ENCODE measurements at places on chromosomes 16 and 17.

DNA sequence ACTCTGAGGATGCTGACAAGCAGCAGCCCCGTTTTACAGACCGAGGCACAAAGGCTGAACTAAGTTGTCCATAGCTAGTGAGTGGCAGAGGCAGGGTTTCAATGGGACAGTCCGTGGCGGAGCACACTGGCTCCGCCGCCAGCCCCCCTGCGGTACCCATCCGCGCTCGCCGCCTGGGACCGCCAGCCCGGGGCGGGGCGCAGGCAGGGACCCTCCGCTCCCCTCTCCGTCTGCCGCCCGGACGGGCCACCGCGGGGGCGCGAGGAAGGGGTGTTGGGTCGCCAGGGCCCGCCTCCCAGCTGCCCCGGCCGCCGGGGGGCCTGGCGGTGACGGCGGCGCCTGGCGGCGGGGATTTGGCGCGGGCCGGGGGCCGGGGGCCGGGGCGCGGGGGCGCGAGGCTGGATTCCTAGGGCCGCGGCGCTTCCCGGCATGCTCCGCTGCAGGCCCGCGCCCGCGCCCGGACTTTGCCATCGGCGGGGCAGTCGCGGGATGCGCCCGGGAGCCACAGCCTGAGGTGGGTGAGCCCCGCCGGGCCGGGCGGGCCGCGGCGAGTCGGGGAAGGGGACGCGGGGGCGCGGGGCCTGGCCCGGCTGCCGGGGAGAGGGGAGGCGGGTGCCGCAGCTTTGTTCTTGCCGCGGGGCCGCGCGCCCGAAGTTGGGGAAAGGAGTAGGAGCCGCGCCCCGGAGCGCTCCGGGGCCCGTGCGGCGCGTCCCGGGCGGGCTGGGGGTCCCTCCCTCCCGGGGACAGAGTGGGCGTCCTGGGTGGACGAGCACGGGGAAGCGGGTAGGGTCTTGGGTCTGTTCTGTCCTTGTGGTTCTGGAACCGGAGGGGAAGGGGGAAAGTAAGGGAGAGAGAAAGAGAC, at the start of gene TMEM98:
Gene TMEM98, plus strand, starts transcription at position 430 of the 862 bp plus-strand sequence. CDS start 3,376 bp downstream, outside the sequence.
- no peak for DNase-seq

DNA sequence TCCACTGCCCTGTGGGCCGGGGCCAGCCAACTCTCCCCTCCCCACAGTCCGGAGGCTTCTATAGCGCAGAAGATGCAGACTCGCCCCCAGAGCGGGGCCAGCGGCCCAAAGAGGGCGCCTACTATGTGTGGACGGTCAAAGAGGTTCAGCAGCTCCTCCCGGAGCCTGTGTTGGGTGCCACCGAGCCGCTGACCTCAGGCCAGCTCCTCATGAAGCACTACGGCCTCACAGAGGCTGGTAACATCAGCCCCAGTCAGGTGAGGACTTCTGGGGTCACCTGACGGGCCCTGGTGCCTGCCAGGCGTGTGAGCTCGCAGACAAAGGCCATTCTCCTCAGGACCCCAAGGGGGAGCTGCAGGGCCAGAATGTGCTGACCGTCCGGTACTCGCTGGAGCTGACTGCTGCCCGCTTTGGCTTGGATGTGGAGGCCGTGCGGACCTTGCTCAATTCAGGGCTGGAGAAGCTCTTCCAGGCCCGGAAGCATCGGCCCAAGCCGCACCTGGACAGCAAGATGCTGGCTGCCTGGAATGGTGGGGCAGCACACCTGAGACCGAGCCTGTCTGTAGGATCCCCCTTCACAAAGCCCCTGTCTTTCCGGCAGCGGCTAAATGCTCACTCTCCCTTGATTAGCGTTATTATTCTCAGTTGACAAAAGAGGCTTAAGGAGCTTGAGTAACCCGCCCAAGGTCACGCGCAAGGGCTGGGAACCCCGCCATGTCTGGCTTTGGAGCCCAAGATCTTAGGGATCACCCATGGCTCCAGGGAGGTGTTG, 3.9 kb downstream of the SPATA20 start:
- DNase-seq, result no peak

GRCh38 chr17:76111956-76112355, 8.4 kb upstream of the EXOC7 start:
- no peak for DNase-seq

DNA sequence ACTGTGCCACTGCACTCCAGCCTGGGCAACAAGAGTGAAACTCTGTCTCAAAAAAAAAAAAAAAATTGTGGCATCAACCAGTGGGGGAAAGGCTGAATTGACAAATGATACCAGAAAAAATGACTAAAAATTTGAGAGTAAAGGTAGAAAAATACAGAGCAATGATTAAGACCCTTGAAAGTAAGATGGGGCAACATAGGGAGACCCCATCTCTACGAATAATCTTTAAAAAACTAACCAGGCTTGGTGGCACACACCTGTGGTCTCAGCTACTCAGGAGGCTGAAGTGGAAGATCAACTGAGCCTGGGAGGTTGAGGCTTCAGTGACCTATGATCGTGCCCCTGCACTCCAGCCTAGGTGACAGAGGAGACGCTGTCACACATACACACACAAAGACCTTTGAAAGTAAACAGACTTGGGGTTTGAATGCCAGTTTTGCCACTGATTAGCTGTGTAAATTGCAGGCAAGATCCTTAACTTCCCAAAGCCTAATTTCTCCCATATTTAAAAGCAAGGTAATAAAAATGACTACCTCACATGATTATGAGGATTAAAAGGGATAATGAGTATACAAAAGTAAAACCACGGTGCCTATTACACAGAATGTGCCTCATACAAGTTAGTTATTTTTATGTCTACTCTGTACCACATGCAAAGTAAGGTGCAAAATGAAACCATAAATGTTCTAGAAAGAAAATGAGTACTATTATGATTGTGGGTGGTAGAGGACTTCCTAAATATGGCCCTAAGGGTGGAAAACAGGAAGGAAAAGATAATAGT, 21.7 kb upstream of the PAFAH1B1 start:
- no peak for DNase-seq

GRCh38 chr16:57500578-57501111, 14.4 kb upstream of the DOK4 start:
- DNase-seq, result no peak

- DNase-seq, result no peak
Observed at GRCh38 chr17:82687871-82688270, 10.6 kb downstream of the RAB40B start.

GRCh38 chr16:84340325-84341040, 27.9 kb upstream of the ATP2C2 start:
- DNase-seq, result no peak

GRCh38 chr17:48577330-48577945, 712 bp downstream of the HOXB4 start:
- no peak for DNase-seq

DNA sequence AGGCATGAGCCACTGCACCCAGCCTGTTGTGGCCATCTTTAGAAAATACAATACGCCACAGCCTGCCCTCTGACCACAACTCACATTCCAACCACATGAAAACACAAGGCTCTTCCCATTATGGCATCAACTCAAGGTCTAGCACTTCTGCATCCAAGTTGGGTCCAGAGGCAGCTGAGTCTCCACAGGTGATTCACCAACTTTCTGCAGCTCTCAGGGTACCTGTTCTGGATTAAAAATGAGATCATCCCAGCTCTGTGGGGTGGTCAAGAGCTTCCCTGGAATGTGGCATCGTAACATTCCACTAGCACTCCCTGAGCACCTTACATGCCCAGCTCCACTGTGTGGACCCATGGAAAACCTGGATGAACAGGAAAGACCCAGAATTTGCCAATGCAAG, 9.9 kb upstream of the GUCY2D start:
- DNase-seq, result no peak

GRCh38 chr17:62688398-62689160, 61.1 kb downstream of the MRC2 start:
- DNase-seq, result no peak

- no peak for DNase-seq
Observed at GRCh38 chr16:11143372-11144035, 112.5 kb downstream of the SOCS1 start.

DNA sequence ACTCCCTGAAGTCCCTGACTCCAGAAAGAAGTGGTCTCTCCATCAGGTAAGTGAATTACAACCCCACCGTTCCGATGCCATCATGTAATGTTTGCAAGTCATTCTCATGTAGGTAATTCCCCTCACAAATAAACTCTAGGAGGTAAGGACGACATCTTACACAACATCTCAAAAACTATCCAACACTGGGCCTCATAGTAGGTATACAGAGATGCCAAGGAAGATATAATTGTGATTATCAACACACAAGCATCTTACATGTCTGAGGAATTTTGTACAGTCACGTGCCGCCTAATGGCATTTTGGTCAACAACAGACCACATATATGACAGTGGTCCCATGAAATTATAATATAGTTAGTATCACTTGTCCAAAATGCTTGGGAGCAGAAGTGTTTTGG, 7.4 kb downstream of the GCSH start:
- DNase-seq, result no peak

- DNase-seq, result no peak
Observed at GRCh38 chr17:72782985-72783701, 309.3 kb downstream of the SLC39A11 start.

- no peak for DNase-seq
Observed at GRCh38 chr16:10086620-10087019, 95.6 kb downstream of the GRIN2A start.

GRCh38 chr17:14950216-14950615, 314.9 kb downstream of the PMP22 start:
- no peak for DNase-seq

- DNase-seq, result peak; percentile 54
Observed at GRCh38 chr17:48804936-48805411, 12.1 kb downstream of the TTLL6 start.

GRCh38 chr16:90081606-90081970, 4.5 kb upstream of the PRDM7 start:
- no peak for DNase-seq

- no peak for DNase-seq
Observed at GRCh38 chr17:1414001-1414574, 14.1 kb upstream of the YWHAE start.

DNA sequence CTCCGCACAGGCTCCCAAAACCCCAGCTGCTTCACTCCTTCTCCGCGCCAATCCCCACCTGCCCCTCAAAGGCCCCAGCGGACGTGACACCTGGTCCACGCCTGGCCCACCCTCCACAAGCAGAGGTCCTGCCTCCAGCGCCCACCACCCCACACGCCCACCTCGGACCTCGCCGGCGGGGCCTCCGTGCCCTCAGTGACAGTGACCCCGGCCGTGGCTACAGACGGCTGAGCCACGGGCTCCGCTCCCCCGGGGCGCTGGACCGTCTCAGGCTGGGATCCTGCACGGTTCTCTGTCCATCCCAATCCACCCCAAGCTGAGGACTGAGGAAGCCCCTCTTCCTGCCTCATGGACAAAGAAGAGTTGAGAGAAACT, 25.1 kb downstream of the PIEZO1 start:
- no peak for DNase-seq

GRCh38 chr17:71313866-71314265, 807.0 kb upstream of the SOX9 start:
- no peak for DNase-seq

GRCh38 chr17:29005936-29006511, at the start of gene SEZ6:
Gene SEZ6, minus strand, starts transcription at chr17:29006033. Its CDS starts 164 bp downstream, at chr17:29005869.
- peak; percentile 48 for DNase-seq

- no peak for DNase-seq
Observed at GRCh38 chr16:81817789-81818567, 38.9 kb downstream of the PLCG2 start.

DNA sequence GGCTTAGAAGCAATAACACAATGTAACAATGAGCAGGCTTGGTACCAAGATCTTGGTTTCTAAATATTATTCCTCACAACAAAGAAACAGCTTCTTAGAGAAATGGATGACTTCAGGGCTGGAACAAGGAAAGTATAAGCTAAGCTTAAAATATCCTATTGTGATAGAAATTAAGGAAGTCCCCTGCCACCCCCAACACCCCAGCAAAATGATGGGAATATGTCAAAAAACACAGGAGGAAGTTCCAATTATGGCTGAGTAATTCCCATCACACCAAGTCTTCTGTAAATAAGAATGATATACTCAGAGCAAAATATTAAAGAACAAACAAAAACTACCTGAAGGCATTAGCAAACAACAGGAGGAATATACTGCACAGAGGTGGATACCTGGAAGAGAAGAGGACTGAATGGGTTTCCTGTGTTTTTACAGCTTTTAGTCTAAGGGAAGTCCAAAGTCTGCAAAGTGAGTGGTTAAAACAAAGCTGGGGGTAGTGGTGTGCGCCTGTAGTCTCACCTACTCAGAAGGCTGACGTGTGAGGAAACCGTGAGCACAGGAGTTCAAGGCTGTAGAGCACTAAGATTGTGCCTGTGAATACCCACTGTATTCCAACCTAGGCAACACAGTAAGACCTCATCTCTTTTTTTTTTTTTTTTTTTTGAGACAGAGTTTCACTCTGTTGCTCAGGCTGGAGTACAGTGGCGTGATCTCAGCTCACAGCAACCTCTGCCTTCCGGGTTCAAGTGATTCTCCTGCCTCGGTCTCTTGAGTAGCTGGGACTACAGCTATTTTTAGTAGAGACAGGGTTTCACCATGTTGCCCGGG, 17.1 kb upstream of the ATP6V0A1 start:
- no peak for DNase-seq

DNA sequence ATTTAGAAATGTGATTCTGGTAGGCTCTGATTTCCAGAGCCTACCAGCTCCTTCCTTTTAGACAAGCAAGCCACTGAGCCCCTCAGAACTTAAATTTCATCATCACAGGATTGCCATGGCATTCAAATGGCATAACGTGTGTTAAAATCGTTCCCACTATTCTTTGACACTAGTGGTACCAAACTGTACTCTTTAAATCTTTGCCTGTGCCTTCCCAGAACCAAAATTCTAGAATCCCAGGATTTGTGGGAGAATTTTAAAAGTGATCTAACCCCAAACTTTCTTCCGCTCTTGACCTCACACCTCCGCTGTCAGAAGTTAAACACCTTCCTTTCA, 287 bp upstream of the INTS2 start:
- no peak for DNase-seq

GRCh38 chr17:7020894-7021664, 1.8 kb upstream of the BCL6B start:
- no peak for DNase-seq

DNA sequence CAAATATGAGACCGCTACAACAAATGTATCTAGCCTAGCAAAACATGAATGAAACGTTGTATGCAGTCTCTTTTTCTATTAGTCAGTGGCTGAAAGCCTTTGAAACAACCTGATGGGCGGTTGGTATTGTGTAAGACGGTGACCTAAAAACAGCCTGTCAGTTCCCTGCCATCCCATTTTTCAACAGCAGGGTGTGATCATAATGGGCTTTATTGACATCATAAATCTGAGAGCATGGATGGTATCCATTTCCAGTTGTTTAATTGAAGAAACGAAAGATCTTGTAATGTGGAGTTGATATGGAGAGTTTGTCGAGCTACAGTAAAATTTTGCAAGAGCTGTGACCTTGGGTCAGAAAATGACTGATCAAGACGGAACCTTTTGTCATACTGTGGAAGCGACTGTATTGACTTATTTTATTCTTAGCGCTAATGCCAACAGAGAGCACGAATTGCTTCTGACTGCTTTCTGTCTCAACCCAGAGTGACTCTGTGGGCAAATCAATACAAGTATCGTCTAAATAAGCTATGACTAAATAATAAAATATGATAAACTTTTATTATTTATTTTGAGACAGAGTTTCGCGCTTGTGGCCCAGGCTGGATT, 12.3 kb upstream of the MEIOB start:
- no peak for DNase-seq
